ENCODE measurements at places on chromosomes 2 and 18.

DNA sequence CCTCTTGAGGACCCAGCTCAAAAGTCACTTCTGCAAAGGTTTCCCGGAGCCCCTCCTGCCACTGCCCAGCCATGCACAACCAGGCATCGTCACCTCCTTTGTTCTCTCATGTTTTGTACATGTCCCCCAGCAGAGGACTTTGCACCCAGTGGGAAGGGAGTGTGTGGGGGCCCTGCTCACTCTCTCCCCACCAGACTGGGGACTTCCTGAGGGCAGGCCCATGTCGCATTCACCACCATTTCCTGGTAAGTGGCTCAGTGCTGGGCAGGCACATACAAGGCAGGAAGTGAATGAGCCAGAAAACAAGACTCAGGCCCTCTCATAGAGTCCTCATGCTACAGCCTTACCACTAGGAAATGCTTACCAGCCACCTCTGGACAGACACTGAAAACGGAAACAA is 18.9 kb downstream of the MRPL35 start:
- DNase-seq: no peak

DNA sequence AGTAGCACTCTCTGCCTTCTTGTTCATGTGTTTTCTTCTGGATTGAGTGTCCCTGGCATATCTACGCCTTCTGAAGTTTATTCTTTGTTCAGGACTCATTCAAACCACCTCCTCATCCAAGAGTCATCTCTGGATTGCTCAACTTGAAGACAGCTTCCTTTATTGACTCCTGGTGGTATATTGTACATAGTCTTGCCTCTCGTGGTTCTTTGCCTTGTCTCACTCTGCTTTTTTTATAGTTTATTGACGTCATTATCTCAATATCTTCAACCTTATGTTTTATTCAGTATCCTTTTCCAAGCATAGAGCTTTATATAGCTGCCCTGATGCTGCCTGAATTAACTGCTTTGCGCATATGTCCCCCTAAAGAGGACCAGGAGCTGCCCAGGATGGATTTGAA is 161.7 kb downstream of the INSIG2 start:
- no peak for DNase-seq

DNA sequence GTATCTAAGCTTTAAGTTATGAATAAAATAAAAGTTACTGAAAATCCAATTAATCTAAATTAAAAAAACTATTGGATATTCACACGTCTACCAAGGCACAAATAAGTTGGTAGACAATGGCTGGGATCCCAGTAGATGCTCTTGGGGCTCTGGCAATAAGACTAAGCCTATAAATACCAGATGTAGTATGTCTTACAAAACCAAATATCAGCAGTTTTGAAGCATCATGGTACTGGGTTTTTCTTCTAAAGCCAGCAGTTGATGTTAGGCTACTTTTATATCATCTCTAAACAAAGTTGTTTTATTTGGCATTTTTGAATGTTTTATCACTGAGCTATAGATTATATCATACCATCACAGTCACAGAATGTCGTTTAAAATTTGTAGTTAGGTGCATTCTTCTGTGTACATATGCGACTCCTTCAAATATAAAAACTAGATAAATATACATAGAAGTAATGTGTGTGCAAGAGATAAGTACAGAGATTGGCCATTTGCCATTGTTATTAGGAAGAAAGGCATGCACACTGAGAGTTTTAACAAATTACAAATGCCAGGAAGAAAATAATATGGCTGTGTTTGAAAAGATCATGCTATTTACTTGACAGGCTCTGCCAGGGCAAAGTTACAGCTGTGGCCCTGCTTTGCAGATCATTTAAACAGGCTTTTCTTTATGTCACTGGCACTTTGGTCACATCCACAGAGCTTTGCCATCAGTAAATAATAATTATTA is 21.6 kb upstream of the TMEM17 start:
- DNase-seq: no peak

DNA sequence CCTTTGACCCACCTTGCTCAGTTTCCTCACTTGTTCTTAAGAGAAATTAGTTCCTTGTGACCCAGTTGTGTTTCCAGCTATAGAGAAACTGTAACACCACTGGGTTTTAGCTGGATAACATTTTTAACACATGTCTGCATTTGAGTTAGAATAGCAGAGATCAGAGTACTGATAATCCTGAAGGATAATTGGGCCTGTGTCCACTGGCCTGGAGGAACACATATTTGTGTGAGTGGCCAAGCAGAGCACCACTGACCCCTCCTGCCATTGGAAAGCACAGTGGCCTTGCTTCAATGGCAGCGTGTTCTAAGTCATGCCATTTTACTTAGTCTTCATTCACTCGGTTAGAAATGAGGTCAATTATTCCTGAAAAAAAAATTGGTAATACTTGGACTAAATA is 42.6 kb downstream of the PKP4 start:
- DNase-seq: no peak

GRCh38 chr18:70015127-70015526 is 67.5 kb upstream of the CD226 start:
- no peak for DNase-seq

DNA sequence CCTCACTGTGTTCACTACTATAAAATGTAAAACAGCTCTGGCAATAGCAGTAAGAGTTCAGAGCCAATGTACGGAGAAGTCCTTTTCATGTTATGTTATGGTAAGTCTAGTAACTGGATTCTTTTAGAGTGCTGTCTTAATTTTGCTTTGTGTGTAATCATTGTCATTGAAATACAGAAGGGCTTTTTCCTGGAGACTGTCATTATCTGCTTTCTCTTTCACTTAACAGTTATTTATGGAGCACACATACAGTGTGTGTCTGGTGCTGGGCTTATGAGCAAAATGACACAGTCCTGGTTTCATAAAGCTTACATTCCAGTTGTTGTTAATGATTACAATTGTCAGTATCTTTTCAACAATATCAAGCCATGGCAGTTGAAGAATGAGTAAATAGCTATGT is 95.5 kb downstream of the CCDC102B start:
- DNase-seq: no peak

- DNase-seq: no peak
Measured at GRCh38 chr2:24883946-24884345, 36.1 kb downstream of the ADCY3 start.

- DNase-seq: no peak
Measured at GRCh38 chr2:119231975-119232665, 8.5 kb downstream of the STEAP3 start.

DNA sequence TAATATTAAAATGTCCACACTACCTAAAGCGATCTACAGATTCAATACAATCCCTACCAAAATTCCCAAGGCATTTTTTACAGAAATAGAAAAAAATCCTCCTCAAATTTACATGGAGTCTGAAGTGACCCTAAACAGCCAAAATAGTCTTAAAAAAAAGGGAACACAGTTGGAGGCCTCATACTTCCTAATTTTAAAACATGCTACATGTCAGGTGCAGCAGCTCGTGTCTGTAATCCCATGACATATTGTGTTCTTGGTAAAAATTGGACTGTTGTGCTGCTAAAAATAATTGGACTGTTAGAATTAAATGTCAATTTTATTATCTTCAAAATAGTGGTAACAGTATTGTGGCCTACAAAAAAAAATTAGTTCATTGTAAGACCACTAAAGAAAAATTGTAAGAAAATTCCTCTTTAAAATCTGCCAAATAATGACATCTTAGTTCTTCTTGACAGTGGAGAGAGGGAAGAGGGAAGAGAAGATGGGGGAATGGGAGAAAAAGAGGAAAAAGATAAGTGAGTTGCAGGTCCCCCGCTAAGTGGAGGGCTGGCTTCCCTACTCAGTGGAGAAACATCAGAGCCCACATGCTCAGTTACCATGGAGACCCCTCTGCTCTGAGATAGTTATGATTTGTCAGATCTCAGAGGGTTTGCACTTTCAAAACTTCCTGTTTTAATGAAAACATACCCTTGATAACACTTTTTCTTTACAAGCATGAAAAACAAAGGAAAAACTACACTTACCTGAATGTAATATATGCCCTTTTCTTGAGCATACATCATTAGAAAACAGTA is 46.5 kb downstream of the UNC50 start:
- no peak for DNase-seq

DNA sequence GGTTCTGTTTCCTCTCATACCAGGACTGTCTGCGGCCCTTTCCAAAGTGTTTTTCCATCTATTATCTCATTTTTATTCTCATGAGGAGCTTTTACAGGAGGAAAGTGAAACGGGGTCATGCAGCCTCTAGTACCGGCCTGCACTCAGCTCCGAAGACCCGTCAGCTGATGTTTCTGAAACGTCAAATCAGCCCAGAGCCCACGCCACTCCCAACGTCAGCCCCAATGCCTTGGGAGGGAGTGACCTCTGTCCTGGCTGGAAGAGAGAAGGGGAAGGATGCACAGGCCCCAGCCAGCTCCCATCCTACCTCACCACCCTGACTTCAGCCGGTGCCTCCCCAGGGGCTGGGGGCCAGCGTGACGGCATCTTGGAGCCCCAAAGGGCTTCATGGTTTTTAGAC is 58.5 kb downstream of the ADCY3 start:
- no peak for DNase-seq

DNA sequence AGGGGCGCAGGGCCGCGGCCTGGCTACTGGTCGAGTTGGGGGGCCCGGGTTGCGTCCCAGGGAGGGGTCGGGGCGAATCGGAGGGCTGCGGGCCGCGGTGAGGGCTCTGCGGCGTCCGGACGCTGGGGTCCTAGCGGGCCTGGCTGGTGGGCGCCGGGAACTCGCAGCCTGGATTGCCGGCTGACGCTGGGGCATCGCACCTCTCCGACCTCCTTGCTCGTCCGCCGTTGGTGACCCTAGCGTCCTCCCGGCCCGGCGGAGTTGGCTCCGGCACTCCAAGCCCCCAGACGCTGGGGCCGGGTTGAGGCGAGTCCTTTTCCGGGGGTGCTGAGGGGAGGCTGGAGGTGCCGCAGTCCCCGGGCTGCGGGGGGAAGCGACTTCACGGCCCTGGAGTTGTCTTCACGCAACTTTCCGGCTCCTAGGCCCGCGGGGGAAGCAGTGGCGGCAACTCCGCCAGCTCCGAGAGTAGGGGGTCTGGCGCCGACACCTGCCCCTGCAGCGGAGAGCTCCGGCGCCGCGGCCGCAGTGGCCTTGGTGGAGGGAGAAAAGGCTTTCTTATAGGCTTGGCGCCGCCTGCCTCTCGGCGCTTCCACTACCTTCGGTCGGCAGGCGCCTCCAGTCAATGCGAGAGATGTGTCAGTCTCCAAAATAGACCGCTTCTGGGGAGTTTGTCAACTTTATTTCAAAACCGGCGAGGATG is 70.3 kb downstream of the HAUS1 start:
- peak; percentile 77 for DNase-seq

- peak; percentile 34 for DNase-seq
Measured at GRCh38 chr18:13260935-13261640, 42.5 kb downstream of the LDLRAD4 start.

GRCh38 chr2:88813612-88814011 is 122.1 kb downstream of the RPIA start:
- DNase-seq: no peak

DNA sequence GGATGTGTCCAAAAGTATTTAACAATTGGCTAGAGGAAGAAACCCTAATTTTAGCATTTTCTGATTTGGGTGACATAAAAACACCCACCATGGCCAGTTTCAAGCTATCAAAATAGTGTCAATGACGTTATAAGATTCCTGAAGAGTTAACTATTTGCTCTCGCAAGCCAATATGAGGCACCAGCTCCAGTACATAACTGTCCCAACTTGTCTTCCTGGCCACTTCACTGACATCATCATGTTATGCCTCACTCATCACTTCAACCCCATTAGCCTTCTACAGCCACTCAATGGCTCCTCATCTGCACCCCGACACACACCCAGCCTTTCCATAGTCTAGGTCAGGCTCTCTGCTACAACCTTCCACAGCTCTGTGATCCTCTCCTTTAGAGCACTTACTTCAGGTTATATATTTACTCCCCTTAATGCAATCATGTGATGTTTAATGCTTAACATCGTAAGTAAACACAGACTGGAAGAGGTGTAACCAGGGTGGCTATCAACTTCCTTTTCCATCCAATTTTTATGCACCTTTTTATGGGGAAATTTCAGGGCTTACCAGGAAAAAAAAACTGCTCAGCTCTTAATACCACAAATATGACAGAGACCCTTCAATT is 158.7 kb downstream of the VWC2L start:
- no peak for DNase-seq

DNA sequence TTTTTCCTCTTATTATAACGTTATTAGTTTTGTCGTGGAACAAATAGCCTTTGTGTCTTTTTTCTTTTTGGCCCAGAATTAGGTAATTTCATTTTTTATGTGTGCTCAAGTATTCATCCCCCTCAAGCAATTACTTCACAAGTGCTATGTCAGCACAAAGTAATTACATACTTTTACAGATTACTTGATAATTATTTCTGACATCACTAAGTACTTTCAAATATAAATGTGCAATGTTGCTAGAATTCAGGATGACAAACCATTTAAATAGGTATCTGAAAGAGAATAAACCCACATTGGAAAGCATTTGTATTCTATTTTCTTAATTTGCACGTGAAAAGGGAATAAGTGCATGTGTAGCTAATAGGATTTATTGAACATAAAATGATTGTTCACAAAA is 238.2 kb downstream of the CDH7 start:
- no peak for DNase-seq

DNA sequence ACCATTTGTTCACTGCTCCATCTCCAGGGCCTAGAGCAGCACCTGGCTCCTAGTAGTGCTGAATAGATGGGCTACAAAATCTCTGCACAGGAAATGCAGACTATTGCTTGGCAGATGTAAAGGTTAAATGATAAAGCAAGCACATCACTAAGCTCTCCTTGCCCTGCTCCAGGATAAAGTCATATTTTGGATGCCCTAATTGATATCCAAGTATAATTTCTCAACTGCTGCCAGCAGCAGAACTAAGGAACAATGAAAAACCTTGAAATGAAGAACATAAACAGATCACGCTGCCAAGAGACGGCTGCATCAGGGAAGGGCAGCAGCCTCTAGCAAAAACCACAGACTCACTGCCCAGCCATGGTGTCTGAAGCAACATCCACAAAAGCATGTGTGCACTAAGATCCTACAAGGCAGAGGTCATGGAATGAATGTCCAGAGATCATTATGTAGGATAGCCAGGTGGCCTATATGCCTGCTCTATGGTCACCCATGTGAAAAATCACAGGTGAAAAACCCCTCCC is 134.7 kb downstream of the TMEM163 start:
- DNase-seq: no peak

GRCh38 chr18:63470751-63471150 is 6.0 kb upstream of the SERPINB5 start:
- no peak for DNase-seq

GRCh38 chr2:226216575-226216974 is 583.0 kb downstream of the IRS1 start:
- DNase-seq: no peak

- DNase-seq: no peak
Measured at GRCh38 chr18:24388957-24389356, 8.7 kb downstream of the OSBPL1A start.

- peak; percentile 45 for DNase-seq
Measured at GRCh38 chr2:157837851-157838441, 38.2 kb downstream of the ACVR1 start.

- no peak for DNase-seq
Measured at GRCh38 chr2:196276421-196276820, 105.0 kb upstream of the STK17B start.

GRCh38 chr2:45675263-45675812 is 23.9 kb downstream of the PRKCE start:
- DNase-seq: no peak

Data from D341Med (cell line).